NCI-H1436 treated with DMSO at 0.1 percent for 48 hours (cell line): ENCODE measurements at places on chromosomes 7 and 10.

DNA sequence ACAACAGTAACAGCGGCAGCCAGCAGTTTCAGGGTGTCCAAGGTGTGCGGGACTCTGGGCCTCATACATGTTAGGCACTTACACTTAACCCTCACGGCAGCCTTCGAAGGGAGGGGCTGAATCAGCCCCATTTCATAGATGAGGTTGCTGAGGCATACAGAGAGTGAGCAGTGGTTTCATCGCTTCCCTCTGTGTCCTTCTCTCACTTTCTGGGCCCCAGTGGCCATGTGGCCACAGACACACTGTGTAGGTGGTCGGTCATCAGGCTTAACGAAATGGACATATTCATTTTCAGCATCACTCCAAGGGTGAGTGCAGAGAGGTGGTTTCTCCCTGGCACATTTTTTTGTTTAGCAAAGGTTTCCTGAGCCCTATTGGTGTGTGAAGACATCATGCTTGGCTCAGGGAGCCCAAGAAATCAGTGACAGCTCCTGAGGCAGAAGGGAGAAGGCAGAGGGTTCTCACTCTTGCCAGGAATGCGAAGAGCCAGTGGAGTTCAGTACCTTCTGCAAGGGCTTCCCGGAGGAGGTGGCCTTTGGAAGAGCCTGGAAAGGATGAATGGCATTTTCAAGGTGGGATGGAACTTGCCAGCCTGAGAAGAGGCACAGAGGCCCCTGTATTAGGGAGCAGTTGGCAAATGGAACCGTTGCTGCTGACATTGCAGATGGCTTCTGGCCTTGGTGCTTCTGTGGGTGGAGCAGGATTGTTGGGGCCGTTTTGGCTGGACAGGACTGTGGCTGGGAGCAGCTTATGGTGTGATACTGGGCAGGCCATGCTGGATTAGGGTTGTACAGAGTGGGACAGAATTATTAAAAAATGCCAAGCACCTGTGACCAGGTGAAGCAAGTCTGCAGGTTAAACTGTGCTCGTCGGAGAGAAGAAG lies 61.7 kb upstream of the PPIF start:
- DNase-seq: no peak

DNA sequence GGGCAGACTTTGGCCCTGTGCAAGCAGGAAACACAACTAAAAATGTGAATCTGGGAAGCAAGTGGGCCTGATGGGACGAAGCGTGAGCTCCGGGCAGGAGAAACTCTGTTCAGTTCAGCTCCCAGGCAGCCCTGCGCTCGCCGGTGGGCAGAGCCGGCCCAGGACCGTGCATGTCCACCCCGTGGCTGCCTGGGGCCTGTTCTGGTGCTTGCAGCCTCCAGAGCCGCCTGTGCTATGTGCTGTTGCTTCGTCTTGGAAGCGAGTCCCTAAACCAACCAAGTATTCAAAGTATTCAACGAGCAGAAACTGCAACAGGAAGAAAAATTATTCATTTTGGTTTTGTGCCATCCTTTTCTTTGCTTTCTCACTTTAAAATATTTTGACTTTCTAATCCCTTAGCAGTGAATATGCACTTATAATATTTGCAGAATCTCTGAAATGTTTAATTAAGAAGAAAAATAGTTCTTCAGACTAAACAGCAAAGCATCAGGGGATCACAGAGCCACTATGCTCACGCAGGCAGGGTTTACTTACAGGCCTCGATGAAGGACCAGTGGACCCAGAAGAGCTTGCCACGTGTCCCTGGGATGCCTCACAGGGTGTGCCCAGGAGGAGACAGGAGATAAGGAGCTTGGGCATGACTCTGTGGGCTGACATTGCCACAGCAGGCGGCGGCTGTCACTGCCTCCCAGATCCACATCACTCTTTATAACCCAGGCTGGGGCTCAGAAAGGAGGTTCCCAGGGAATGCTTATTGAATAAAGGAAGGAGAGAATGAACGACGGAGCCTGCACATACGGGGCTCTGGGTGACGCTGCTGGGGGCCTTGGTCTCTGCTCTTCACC lies 45.6 kb downstream of the VIPR2 start:
- no peak for DNase-seq

- no peak for DNase-seq
These were observed 5.4 kb downstream of the ZC3HAV1 start for GRCh38 chr7:139104091-139104450.

GRCh38 chr10:2703953-2704352 lies 363.4 kb upstream of the PFKP start:
- DNase-seq: no peak

- DNase-seq: no peak
These were observed 247.0 kb downstream of the STK31 start for GRCh38 chr7:23956772-23957576.

DNA sequence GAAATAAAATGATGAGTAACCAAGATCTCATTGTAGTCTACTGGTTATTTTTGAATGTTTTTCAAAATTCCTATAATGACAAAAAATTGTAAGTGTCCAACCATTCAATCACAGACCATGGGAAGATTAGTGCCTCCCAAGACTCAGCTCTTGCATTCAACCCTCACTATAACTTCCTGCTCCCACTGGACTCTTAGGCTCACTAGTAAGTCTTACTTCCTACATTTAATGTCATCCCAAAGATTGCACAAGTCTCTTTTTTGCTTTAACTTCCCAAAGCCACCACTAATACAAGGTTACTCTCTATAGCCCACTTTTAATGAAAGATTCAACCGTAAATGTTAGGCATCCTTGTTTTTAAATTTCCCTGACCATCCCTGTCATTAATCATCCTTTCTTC lies 111.9 kb upstream of the NRBF2 start:
- no peak for DNase-seq

DNA sequence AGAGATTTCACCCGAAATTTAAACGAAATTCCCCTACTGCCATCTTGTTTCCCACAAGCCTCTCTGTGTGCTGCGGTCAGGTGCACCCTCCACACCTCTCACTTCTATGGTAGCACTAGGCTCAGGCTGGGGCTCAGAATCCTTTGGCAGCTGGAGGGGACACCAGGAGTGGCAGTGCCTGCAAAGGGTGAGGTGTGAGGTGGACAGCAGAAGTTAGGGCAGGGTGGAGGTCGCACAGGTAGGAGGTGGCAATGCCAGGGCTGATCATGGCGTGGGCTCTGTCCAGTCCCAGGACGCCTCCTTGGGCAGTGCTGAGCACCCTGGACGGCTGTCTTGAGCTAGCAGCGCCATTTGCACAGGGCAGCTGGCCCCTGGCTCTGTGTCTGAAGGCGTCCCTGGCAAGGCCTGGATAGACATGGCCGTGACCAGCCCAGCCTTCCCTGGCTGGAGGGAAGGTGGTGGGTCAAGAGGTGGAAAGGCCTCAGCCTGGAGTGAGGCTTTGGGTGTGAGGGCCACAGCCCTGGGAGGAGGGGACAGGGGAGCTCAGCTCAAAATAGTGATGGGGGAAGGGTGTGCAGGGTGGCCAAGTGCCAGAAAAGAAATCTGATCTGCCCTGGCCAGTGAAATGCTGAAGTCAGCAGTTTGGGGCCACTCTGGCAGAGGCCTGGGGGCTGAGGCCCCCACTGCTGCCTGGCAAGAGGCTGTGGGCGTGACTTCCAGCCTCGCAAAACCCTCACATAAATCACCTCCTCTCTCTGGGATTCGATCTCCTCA lies 40.0 kb downstream of the ZCCHC24 start:
- DNase-seq: no peak

DNA sequence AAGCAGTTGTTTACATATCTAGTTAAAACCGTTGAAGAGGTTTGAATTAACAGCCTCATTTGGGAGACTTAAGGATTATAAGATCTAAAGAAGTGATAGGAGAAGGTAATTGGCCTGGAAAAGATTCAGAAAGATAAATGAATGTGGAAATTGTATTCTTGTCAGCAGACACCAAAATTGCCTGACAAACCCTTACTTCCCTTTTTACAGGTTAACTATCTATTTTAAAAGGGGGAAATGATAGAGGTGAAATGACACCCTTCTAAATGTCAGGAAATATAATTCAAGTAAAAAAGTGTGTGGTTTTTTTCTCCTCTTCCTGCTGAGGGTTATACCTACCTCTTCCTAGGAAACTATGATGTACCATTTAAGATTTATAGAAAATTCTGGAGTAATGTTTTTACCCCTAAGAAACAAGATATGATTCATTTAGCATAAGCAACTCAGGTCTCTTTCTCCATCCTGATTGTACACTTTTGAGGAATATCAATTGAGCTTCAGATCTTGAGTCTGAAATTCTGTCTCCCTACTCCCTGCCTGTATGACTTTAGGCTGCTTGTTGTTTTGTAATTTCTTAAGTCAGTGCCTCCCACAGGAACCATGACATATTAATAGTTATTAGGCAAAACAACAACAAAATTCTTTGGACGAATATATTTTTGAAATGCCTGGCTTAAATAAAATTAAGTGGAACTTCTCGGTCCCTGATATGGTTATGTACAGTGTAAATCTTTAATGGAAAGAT lies 250.4 kb downstream of the RNLS start:
- no peak for DNase-seq

- DNase-seq: no peak
These were observed 189.5 kb downstream of the PHF14 start for GRCh38 chr7:11163220-11163619.

GRCh38 chr10:132655735-132656134 lies 118.1 kb downstream of the INPP5A start:
- DNase-seq: no peak

DNA sequence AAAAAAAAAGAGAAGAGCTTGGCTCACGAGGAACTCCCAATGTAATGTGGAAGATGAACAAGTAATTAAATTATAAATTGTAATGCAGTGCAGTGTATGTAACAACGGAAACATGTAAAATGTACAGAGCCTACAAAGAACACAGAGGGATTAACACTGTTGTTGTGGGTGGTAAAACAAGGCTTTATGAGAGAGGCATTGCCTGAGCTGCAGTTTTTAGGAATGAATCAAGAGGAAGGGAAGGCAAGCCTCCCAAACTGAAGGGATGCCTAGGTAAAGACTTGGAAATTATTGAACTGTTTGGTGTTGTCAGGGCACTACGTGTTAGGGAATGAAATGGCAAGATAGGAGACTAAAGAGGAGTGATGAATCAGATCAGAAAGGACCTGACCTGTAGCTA lies 213.7 kb downstream of the HTR7 start:
- no peak for DNase-seq

GRCh38 chr7:7324698-7325097 lies 142.4 kb downstream of the C1GALT1 start:
- no peak for DNase-seq

DNA sequence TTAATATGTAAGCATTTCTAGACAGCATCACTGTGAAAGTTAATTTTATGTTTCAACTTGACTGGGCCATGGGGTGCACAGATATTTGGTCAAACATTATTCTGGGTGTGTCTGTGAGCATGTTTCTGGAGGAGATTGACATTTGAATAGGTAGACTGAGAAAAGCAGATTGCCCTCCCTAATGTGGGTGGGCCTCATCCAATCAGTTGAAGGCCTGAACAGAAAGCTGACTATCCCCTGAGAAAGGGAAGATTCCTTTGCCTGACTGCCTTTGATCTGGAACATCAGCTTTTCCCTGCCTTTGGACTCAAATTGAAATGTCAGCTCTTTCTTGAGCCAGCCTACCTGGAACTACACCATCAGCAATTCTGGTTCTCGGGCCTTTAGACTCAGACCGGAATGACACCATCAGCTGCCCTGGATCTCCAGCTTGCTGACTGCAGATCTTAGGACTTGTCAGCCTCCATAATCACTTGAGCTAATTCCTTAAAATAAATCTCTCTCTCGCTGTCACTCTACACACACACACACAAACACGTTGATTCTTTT lies 5.7 kb upstream of the RPP30 start:
- DNase-seq: no peak

DNA sequence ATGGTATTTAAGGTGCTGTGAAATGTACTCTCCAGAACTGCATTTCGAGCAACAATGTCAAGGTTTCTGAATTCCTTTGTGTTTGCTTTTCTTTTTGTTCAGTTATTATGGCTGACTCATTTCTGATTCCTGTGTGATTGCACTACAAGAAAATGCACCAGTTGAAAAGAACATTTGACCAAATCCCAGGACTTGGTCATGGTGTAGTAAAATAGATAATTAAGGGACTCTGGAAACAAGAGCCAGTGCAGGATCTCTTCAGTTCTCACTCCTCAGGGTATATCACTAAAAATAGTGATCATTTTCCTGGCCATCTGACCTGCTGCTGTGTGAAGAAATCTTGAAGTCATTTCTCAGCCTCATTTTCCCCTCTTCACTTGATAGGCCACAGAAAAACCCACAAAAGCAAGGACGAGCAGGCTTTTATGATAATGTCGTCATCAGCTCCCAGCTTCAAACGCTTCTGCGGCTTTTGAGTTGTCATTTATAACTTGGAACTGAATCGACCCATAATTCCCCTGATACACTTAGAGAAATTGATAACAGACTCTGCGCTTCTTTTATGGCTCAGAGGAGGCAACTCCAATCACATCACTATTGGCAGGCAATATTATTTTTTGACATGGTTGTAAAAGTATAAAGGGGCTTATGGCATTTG lies 274.7 kb downstream of the HDAC9 start:
- DNase-seq: no peak

- no peak for DNase-seq
These were observed 980.0 kb downstream of the DNAJB9 start for GRCh38 chr7:109549471-109550193.

GRCh38 chr7:51129527-51130472 lies 186.8 kb downstream of the COBL start:
- DNase-seq: no peak

- no peak for DNase-seq
These were observed 90.5 kb upstream of the MACROH2A2 start for GRCh38 chr10:69961881-69962745.

GRCh38 chr7:154628556-154628955 lies 374.4 kb downstream of the PAXIP1 start:
- DNase-seq: no peak

DNA sequence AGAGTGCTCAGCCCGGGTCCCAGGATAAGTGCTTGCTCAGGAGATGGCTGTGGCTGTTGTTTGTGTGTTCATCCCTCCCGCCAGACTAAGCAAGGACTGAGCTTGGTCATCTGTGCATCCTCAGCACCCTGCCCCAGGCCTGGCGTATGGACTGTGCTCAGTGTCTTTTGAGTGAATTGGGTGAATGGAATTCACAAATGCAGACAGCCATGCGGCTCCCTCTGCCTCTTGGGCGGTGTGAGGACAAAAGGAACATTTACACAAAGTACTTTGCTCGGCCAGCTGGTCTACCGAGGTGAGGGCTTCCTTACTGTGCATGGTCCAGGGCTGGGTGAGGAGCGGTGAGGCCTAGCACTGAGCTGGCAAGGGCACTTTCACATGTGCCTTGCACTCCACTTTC lies 120.2 kb downstream of the CDH23 start:
- DNase-seq: no peak
